ENCODE measurements at places on chromosomes 6 and 20. TPM values are rescaled to one million over a fixed set of nuclear protein-coding genes. Genes with fewer than 3 reads are reported as not detected.

DNA sequence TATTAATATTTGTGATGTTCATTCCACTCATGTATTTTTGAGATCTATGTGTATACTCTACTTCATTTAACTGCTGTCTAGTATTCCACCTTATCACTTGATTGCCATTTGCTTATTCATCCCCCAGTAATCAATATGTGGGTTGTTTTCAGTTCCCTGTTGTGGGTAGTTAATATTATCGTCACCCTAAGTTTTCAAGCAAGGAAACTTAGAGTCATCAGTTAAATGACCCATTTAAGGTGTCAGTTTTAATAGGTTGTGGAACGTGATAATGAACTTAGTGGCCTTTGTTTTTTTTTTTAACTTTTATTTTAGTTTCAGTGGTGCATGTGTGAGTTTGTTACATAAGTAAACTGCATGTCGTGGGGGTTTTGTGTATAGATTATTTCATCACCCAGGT, 90.3 kb downstream of the SLC24A3 start:
- H3K27ac ChIP-seq: no peak overlapping the region
- no peaks in the 10 kb centered on the region for H3K36me3 ChIP-seq
- no peaks in the 10 kb centered on the region for H3K27me3 ChIP-seq
- H3K4me3 ChIP-seq: no peak overlapping the region
- DNase-seq: no peak

- H3K36me3 ChIP-seq: peaks cover 46% of the 10 kb centered on the region
- peak overlapping the region; percentile 85 for H3K27ac ChIP-seq
- peaks cover 27% of the 10 kb centered on the region for H3K4me1 ChIP-seq
Observed at GRCh38 chr6:43481591-43482236, 4.3 kb downstream of the TJAP1 start.

DNA sequence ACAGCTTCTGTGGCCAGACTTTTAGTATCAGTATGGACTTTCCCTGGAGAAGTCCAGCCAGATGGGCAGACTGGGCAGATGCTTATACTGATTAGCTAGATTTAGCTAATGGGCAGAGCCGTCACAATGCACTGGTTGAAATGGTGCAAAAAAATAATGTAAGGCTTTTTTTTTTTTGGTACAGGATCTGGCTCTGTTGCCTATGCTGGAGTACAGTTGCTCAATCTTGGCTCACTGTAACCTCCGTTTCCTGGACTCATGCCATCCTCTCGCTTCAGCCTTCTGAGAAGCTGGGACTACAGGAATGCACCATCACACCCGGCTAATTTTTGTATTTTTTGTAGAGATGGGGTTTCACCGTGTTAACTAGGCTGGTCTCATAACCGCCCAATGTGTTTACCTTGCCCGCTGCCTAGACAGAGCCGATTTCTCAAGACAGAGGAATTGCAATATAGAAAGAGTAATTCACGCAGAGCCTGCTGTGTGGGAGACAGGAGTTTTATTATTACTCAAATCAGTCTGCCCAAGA, 16.4 kb upstream of the KIFC1 start:
- peaks cover 16% of the 10 kb centered on the region for H3K4me1 ChIP-seq
- no peaks in the 10 kb centered on the region for H3K27me3 ChIP-seq
- DNase-seq: peak; percentile 96
- H3K36me3 ChIP-seq: peaks cover 15% of the 10 kb centered on the region

DNA sequence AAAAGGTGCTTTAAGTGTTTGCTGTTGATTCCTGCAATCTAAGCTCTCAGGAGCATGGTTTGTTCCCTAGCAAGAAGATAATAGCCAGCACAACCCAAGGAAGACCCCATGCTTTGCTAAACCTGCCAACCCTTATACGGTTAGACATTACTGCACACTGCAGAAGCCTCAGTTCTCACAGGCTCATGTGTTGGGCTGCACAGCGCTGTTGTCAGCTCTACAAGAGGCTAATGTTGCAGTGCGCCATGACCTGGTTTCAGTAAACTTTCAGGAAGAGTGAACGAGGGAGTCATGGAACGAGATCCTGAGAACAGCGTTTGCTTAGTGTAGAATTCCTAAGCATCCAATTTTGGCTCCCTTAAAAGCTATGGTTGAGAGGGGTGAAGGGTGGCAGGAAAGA, 218.5 kb downstream of the ARHGAP18 start:
- no peaks in the 10 kb centered on the region for H3K27me3 ChIP-seq
- DNase-seq: no peak
- H3K27ac ChIP-seq: peak overlapping the region; percentile 99
- peak overlapping the region; percentile 75 for H3K4me3 ChIP-seq
- no peaks in the 10 kb centered on the region for H3K36me3 ChIP-seq

- no peaks in the 10 kb centered on the region for H3K36me3 ChIP-seq
- H3K27me3 ChIP-seq: peaks cover 42% of the 10 kb centered on the region
- H3K4me1 ChIP-seq: peaks cover 10% of the 10 kb centered on the region
- H3K4me3 ChIP-seq: no peak overlapping the region
- no peak overlapping the region for H3K27ac ChIP-seq
Observed at GRCh38 chr6:170296423-170296745, 5.5 kb upstream of the DLL1 start.

DNA sequence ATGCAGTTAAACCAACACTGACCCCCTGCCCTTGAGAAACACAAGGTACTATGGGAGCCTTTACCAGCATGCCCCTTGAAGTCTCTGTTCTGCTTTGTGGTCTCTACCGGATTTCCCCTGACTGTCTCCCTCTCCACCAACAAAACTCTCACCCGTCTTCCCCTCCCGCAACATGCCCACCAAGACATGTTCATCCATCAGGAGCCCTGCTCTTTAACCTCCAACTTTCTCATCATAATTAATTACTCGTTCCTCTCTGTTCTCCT, 1.1 kb downstream of the ZNF165 start:
- DNase-seq: no peak
- peaks cover 9% of the 10 kb centered on the region for H3K36me3 ChIP-seq
- no peaks in the 10 kb centered on the region for H3K27me3 ChIP-seq
- H3K27ac ChIP-seq: peak overlapping the region; percentile 99
- peaks cover 13% of the 10 kb centered on the region for H3K4me1 ChIP-seq
- H3K4me3 ChIP-seq: peak overlapping the region; percentile 80

Gene NFATC2
- 0.12 TPM for total RNA-seq

GRCh38 chr6:67127041-67127440, 1420.0 kb upstream of the EYS start:
- no peaks in the 10 kb centered on the region for H3K36me3 ChIP-seq
- peaks cover 20% of the 10 kb centered on the region for H3K4me1 ChIP-seq
- no peak for DNase-seq
- no peak overlapping the region for H3K4me3 ChIP-seq
- H3K27me3 ChIP-seq: no peaks in the 10 kb centered on the region
- H3K27ac ChIP-seq: no peak overlapping the region

Gene SEL1L2
- total RNA-seq: not detected

DNA sequence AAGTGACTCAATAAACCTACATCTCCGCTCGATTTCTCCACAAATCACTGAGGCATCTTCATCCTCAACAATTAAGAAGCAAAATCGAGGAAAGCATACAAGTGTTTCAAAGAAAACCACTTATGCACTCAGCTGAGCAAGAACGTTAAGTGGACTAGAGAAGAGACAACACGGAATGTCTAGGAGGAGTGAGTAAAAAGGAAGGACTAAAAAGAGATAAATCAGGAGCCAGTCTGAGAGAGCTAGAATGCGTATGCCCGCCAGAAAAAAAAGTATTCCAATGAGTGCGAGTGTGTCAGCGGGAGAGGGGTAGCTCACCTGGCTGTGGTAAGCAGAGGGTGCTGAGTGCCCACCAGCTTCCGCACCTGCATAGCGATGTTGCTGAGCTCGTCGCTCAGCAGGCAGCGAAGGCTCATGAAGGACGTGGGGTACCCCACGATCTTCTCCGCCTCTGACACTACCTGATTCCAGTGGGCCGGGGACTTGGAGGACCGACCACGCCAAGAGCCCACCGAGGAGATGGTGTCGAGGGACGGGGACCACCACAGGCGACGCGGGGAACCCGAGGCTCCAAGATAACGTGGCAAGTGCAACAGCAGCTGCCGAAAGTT, 587 bp downstream of the PDSS2 start:
- peak overlapping the region; percentile 94 for H3K27ac ChIP-seq
- DNase-seq: peak; percentile 33
- peaks cover 21% of the 10 kb centered on the region for H3K4me1 ChIP-seq
- no peaks in the 10 kb centered on the region for H3K27me3 ChIP-seq
- H3K4me3 ChIP-seq: peak overlapping the region; percentile 81
- H3K36me3 ChIP-seq: no peaks in the 10 kb centered on the region
